Choroid plexus epithelial cell (primary cell): ENCODE measurements at places on chromosomes 11 and 22.

- no peak for DNase-seq
Measured at GRCh38 chr11:45563810-45564209, 101.6 kb downstream of the CHST1 start.

DNA sequence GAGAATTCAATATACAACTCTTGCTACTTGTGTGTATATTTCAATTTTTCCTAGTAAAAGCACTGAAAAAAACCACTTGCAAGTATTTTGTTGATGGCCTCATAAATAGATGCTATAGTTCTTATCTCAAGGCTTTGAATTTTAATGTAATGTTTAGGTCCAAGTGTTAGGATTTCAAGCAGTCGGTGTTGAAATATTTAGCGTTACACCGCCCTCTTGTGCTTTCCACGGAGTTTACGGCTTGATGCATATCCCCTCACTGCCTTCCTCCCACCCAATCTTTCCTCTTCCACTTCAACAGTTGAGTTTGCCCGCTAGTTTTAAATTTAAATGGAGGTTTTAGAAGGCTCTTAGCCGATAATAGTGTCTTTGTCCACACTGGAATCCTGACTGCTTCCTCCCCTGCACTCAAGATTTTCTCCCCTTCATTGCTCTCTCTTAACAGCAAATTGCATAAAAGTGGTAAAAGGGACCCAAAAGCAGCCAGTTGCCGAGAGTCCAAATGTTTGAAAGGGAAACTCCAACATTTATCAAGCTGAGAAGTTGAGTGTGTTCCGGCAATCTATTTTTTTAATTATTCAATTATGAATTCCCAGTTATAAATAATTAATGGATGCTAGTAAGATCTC is 25.9 kb upstream of the HTATIP2 start:
- peak; percentile 64 for DNase-seq

DNA sequence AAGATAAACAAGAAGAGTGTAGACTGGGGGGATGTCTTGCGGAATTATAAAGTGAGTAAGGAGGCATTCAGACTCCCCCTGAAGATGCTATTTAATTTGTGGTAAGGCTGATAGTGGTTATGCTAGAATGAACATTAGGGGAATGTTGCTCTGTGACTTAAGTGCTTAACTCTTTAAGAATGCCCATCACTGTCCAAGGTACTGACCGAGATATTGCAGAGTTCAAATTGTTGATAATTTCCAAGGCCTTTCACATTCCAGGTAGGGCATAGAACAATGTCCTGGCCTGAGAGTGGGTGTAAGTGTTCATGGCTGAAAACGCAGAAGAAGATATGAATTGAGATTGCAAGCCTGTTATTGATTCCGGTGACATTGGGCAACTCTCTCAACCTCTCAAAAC is 90.3 kb upstream of the SEZ6L start:
- DNase-seq, result no peak

DNA sequence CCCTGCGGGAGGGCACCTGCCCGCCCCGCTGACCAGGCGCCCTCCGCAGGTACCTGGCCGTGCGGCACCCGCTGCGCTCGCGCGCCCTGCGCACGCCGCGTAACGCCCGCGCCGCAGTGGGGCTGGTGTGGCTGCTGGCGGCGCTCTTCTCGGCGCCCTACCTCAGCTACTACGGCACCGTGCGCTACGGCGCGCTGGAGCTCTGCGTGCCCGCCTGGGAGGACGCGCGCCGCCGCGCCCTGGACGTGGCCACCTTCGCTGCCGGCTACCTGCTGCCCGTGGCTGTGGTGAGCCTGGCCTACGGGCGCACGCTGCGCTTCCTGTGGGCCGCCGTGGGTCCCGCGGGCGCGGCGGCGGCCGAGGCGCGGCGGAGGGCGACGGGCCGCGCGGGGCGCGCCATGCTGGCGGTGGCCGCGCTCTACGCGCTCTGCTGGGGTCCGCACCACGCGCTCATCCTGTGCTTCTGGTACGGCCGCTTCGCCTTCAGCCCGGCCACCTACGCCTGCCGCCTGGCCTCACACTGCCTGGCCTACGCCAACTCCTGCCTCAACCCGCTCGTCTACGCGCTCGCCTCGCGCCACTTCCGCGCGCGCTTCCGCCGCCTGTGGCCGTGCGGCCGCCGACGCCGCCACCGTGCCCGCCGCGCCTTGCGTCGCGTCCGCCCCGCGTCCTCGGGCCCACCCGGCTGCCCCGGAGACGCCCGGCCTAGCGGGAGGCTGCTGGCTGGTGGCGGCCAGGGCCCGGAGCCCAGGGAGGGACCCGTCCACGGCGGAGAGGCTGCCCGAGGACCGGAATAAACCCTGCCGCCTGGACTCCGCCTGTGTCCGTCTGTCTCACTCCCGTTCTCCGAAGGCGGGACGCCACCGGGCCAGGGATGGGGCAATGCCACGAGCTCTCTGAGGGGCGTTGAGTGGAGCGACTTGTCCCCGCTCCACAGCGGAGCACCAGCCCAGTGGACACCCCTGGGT is 1.8 kb downstream of the GALR3 start:
- DNase-seq, result peak; percentile 24

DNA sequence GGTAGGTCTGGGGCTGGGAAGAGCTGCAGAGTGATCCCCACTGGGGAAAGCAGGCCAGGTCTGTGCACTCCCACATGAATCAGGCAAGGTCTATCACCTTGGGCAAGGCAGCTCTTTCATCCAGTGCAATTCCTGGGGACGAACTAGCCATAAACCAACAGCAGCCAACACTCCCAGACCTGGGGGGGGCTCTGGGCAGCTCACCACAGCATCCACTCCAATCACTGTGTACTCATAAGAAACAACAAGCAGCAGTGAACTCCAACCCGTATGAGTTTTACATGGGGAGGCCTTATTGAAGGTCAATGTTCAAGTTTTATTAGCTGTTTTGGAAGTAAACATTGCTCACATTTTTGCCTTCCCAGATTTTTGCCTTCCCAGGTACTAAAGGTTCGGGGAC is 157.4 kb upstream of the NAV2 start:
- DNase-seq, result no peak

DNA sequence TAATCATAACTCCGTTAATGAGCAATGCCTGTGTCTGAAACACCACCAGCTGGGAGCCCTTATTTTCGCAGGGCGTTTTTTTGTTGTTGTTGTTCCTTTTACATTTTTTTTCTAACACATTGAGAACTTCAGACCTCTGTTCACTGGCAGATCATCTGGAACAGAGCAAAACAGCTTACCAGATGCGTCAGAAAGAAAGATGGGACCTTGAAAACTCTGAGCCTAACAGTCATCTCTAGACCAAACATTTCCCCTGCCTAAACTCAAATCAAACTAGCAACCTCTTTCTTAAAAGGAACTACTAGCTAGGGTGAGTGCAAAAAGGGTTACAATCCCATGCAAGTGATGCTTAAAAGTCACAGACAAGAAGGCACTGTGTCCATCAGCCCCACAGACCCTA is 93.2 kb downstream of the PLEKHA7 start:
- DNase-seq, result no peak

DNA sequence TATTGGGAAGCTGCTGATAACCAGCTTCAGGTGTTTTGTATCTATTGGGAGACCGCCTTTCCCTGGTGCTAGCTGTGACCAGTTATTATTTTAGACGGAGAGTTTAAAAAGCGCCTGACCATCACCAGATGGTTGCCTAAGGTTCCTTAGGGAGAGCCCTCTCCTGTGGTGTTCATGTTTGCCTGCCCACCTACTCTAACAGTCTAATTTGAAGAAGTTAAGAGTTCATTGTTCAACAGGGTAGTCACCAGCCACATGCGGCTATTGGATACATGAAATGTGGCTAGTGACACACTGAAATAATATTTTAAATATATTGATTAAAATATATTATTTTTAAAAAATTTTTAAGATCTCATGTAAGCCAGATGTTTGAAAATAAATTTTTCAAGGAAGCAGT is 71.3 kb upstream of the SLN start:
- no peak for DNase-seq
